ENCODE measurements at places on chromosomes 4 and X.

DNA sequence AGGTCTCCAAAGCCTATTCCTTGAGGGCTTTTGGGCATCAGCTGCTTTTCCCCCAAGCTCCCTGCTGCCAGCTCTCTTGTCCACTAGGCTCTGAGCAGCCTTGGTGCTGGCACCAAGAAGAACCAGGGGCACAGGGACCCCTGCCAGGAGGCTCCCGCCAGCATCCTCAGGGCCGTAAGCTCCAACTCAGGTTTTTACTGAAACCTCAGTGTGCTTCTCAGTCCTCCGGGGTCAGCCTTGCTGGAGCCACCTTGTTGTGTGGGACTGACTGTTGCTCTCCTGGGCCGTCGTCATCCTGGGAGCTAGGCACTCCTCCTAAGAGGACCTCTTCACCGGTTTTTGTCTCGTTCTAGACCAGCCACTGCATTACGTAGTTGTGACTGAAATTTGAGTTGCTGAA lies 38.9 kb downstream of the NOP14 start:
- DNase-seq: no peak

GRCh38 chr4:122531514-122531913 lies 75.0 kb upstream of the IL2 start:
- DNase-seq: no peak

GRCh38 chrX:47797084-47797483 lies 39.6 kb upstream of the ZNF81 start:
- no peak for DNase-seq

GRCh38 chr4:187321711-187322110 lies 598.1 kb upstream of the FAT1 start:
- no peak for DNase-seq

DNA sequence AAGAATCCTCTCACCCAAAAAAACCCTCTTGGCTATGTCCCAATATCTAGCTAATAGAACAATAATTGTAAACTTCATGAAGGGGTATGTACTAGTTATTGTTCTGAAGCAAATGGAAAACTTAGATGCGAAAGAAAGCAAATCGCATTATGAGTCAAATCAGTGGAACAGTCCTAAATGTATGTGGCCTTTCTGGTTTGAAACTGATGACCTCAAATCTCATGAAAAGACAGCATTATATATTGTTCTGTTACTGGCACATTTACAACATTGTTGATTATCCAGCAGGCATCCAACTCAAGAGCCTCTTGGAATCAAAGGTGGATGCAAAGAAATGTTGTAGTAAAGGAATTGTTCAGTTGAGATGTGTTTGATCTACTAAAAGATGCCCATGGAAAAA lies 34.7 kb downstream of the CSN3 start:
- DNase-seq: no peak

- DNase-seq: no peak
Measured at GRCh38 chr4:93475730-93476129, 352.8 kb upstream of the ATOH1 start.

- no peak for DNase-seq
Measured at GRCh38 chrX:129636175-129636681, 18.5 kb downstream of the APLN start.

DNA sequence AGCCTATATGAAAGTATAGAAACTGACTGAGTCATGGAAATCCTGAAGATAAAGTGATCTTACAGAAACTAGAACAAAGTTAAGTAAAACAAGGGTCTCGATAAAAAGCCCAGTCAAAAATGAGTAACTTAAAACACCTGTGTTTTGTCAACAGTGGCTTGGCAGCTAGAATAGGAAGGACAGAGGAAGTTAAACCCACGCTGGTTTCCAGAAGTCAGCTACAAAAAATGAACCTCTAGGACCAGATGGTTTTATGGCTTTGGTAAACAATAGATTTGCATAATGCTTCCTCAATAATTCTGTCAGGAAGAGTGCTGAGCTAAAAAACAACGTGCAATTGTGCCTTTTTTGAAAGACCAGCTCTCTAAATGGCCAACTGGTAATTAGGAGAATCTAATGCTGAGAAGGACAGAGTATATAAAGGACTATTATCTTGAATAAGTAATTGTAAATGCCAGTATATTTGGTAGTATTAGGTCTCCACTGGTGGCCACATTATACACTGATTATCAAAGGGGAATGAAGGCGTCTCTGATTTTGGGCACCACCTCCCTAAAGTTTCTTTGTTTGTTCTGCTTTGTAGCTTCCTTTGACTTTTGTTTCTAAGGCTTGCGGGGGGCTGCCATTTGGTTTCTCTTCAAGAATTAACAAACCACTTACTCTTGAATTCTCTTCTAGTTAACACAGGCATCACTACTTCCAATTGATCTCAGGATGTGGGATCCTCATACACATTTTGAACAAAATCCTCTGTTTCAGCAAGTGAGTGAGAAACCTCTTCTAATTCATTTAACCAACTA lies 72.2 kb upstream of the PPP3CA start:
- DNase-seq: peak; percentile 72

DNA sequence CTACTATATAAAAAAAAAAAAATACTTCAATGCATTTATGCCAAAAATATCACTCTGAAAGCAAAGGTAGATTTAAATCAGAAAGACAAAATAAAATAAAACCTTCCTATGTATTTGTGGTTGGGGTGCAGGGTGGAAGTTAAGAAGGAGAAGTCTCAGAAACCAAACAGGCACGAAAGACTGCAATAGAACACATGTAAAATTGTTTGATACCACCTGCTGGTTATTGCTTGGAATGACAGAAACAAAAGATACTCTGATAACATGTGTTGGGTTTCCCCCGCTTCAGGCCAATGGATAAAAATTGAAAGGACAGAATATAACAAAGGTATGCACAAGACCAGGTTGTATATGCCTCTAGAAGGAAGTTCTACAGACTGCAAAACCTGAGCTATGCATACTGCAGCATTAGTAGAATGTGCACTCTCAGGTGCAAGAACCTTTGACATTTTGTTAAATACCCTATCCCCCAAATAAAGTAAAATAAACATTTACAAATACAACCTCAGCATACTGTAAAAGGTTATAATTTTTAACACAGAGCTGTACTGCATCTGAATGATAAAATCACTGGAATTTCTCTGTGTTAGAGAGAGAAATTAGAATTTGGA lies 118.8 kb downstream of the GABRA2 start:
- DNase-seq: peak; percentile 1

Measured in GM12864 (cell line).